ENCODE measurements at places on chromosomes 4 and X.

GRCh38 chrX:17192106-17192505 lies 182.9 kb upstream of the NHS start:
- DNase-seq: no peak

GRCh38 chrX:31178769-31179125 lies 106.9 kb upstream of the FTHL17 start:
- DNase-seq: no peak

DNA sequence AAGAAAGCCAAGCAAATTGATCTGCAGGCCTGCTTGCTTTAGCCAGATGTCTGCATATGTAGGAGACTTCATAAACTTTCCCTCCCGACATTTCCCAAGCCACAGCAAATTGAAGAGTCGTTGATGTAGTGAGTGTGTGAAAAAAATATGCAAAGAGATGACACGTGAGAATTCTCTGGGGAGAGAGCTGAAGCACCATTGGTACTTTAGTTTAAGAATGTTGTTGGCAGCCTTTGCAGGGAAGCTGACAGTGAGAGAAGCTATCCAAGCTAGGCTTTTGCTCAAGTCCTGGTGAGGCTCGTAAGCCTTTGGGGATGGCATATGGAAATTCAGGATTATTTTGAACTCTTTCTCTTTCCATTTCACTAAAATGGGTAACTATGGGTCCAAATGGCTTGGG lies 87.5 kb downstream of the GLRA2 start:
- no peak for DNase-seq

DNA sequence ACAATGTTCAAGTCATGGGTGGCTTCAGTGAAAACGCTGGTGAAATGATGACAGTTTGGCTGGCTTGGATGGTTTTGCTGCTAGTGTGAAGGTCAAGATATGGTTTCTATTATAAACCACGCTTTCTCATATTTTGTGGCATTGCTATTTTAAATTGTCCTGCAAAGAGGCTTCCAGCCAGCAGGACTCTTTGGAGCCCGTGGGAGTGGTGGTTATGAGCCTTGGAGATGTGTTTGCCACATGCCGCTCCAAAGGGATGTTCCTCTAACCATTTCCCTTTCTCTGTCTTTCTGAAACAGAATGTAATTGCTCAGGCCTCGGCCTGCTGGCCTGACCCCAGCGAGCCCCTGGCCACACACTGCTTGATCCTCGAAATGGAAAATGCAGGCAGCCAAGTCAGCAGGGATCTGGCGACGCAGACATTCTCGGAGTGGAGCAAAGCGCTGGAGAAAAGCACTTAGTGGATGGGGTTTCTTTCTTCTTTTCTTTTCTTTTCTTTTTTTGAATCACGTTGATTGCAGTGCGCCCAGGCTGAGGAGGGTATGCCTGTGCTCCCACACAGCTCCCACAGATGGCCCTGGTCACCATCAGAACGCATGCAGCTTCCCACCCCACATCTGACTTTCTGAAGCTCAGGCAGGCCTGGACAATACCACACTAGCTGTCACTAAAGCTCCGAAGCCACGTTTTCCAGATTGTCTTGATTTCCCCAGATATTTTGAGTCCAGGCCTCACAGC lies 114.0 kb downstream of the ENPP6 start:
- no peak for DNase-seq

All from thoracic aorta (tissue), 2 donors.